NCI-H2081 treated with DMSO at 0.1 percent for 48 hours (cell line): ENCODE measurements at places on chromosomes 5 and 9.

- DNase-seq, result no peak
These were observed 84.6 kb downstream of the USP20 start for GRCh38 chr9:129919841-129920240.

- no peak for DNase-seq
These were observed 33.9 kb downstream of the PSMB7 start for GRCh38 chr9:124381170-124381945.

GRCh38 chr5:89313804-89314588, 431.0 kb upstream of the MEF2C start:
- no peak for DNase-seq

GRCh38 chr9:115015018-115015635, 84.7 kb upstream of the TNFSF8 start:
- no peak for DNase-seq
